Thoracic aorta (tissue), 2 donors: ENCODE measurements at places on chromosomes 1 and 21.

GRCh38 chr1:114521396-114522263, 10.6 kb upstream of the TRIM33 start:
- no peak for DNase-seq

GRCh38 chr1:79711001-79711431, 704.5 kb upstream of the ADGRL4 start:
- DNase-seq, result no peak

DNA sequence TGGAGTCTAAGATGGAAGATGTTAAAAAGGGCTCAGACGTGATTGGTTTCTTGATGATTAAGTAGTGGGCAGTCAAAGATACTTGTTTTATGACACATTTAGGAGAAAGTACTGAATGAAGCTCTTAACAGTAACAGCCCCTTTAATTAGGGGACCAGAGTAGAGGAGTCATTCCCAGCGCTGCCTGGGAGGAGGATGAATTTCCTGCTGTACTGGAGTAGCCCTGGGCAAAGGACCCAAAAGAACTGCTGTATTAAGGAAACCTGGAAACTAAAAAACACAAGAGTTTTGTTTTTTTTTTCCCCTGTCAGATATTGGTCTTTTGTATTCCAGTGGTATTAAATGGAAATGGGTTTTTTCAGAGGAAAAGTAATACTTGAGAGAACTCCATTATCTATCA, 126.5 kb downstream of the NFIA start:
- DNase-seq, result no peak

DNA sequence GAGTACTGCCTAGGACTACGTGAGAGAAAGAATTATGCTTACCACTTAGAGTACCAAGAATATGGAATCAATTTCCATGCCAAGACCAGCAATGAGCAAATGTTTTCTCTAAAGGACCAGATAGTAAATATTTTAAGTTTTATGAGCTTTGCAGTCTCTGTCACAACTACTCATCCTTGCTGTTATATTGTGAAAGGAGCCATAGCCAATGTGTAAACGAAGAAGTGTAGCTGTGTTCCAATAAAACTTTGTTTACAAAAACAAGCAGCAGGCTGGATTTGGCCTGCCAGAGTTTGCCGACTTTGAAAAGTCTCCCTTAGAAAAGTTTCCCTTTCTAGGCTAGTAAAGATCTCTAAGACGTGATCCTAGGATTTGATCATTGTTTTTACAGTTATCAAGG, 128.8 kb downstream of the PDE4B start:
- DNase-seq, result no peak

DNA sequence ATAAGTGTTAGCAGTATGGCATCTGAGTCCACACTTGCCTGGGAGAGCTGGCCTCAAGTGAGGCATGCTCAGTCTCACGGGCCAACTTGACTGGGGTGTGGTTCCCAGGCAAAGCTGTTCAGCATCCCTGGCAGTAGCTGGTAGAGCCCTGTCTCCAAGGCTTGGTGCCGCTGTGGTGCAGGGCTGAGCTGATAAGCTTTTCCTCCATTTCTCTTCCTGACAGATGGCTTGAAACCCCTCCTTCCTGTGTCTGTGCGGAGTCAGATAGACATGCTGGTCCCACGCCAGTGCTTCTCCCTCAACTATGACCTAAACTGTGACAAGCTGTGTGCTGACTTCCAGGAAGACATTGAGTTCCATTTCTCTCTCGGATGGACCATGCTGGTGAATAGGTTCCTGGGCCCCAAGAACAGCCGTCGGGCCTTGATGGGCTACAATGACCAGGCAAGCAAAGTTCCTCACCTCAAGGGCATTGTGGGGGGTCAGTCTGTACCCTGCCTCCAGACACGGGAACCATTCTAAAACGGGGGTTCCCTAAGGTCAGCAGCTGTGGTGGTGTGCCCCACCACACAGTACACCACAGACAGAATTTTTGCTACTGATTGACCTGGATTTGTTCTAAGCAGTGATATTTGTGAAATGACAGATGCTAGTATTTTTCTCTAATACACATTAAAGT, 13.7 kb upstream of the MIIP start:
- no peak for DNase-seq

DNA sequence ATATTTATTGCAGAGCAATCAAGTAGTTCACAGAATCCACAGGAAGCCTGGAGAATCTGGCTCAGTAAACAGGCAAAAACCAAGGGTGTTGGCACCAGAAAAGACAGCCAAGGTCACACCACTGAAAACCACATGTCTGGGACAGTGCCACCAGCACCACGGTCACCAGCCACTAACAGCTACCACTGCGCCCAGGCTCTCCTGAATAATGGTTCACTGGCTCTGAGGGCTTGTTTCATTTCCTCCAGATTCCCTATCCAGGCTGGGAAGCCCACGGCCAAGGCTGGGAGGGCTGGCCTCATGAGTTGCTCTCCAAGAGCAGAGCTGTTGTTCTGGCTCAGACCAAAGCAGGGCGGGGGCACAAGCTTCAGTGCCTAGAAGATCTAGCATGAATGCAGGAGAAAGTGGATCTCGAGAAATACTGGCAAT, 54.5 kb upstream of the PTGFRN start:
- no peak for DNase-seq

- no peak for DNase-seq
Observed at GRCh38 chr1:156336242-156336641, 1.9 kb downstream of the CCT3 start.

DNA sequence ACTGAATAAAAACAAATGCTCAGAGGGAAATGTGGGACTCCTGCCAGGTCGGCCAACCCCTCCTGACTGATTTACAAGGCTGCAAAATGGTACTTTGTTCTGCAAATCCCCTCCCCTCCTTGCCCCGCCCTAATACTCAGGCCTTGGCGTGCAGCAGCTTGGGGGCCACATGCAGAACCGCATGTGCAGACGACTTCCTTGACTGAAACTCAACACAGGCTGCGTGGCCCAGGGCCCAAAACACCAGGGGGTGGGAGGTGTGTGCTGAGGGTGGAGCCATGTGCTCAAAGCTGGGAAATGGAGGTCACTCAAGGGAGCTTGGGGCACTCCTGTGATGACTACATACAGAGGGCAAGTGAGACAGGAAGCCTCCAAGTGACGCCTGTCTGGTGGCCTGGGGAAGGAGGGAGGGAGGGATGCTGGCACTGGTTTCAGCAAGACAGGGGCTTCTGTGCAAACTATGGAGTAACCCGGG, 87.2 kb downstream of the MRPL37 start:
- DNase-seq, result peak; percentile 69

DNA sequence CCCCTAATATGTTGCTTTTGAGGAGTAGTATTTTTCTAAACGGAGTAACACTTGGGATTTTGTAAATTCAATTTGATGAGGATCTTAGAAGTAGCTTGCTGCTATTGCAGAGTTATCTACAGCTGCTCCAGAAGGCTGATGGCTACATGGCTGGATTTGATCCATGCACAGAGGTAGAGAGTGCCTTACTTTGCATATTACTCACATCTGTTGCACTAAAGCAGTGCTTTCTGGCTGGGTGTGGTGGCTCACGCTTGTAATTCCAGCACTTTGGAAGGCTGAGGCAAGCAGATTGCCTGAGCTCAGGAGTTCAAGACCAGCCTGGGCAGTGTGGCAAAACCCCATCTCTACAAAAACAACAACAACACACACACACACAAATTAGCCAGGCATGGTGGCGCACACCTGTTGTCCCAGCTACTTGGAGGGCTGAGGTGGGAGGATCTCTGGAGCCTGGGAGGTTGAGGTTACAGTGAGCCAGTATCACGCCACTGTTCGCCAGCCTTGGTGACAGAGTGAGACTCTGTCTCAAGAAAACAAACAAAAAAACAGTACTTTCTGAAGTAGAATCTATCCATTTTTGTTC, 24.6 kb downstream of the RALGPS2 start:
- no peak for DNase-seq

DNA sequence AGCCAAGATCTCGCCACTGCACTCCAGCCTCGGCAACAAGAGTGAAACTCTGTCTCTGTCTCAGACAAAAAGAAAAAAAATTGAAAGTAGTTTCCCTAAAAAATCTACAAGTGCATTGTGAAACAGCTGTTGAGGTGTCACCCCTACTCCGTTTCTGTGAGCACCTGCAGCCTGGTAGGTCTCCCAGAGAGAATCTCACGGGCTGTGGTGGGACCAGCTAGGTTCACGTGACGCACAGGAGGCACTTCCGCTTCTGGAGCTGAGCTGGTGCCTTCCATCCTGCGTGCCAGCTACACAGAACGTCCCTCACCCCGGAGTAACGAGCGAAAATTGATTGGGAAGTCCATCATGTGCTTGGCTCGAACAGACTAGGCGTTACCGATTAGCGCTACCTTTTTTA, 66.8 kb downstream of the COL24A1 start:
- no peak for DNase-seq

GRCh38 chr1:93976291-93976690, 67.1 kb upstream of the GCLM start:
- no peak for DNase-seq

DNA sequence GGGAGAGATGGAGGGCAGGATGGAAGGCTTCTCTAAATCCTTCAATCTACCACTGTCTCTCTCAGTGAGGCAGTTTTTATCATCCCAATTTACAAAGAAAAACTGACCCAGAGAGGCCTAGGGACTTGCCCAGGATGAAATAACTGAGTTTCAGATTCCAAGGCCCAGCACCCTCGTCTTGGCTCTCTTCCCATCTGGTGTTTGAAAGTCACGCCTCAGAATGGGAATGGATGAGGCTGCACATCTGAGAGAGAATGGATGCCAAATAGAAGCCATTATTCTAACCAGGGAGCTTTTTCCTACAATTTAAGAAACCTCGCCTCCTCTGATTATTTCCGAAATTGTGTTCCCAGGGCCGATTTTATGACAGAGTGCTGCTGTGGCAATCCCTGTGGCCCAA, 10.6 kb upstream of the KCNN3 start:
- no peak for DNase-seq

DNA sequence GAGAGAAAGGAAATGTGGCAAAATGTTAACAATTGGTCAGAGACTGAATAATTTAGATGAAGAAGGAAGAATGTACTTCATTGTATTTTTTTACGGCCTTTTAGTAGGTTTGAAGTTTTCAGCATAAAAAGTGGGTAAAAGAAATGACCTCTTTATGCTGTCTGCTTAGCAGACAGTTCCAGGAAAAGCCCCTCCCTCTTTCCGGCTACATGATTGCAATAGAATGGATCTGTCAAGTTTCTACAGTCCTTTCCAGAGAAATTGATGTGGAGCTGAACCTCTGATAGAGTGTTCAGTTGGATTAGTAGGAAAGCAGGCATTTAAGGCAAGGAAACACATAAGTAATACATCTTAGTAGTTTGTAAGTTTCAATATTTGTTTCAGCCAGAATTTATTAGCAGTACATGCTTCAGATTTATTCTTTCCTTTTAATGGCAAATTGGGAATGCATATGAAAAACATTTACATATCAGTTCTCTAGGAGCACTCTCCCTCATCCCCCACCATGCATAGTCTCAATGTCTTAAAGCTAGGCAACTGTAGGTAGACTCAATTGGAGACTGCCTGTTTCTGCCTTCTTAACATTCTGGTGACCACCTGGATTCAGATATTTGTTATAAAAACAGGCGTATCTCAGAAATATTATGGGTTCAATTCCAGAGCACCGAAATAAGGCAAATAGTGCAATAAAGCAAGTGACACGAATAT, 36.4 kb downstream of the HS2ST1 start:
- no peak for DNase-seq

- DNase-seq, result no peak
Observed at GRCh38 chr1:118487091-118487490, 302.1 kb upstream of the SPAG17 start.

GRCh38 chr1:7320661-7321060, 450.4 kb upstream of the VAMP3 start:
- DNase-seq, result no peak

- DNase-seq, result no peak
Observed at GRCh38 chr1:105368446-105368845, 1618.7 kb downstream of the AMY1C start.

- no peak for DNase-seq
Observed at GRCh38 chr1:152197361-152197941, 26.5 kb downstream of the HRNR start.

DNA sequence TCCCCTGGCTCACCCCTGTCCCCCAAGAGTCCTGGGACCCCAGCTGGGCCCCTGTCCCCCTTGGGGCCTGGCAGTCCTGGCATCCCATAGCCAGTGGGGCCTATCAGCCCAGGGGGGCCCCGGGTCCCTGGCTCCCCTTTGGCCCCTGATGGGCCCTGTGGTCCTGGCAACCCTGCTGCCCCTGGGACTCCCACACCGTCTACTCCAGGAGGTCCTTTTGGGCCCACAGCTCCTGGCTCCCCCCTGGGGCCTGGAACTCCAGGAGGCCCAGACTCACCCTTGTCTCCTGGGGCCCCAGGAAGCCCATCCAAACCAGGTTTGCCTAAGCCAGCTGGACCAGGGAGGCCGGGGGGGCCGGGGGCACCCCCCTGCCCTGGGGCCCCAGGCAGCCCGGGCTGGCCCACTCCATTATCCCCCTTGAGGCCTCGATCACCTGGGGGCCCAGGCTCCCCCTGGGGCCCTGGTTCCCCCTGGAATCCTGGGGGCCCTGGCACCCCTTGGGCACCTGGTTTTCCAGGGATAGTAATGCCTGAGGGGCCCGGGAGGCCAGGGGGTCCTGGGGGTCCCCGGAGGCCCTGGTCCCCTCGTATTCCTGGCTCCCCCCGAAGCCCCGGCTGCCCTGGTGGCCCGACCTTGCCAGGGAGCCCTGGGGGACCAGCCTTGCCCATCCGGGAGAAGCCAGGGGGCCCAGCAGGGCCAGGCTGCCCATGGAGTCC, 10.1 kb downstream of the ADPRS start:
- no peak for DNase-seq

- no peak for DNase-seq
Observed at GRCh38 chr1:21661886-21662285, 7.3 kb downstream of the RAP1GAP start.

GRCh38 chr1:107681001-107681479, 283.9 kb downstream of the VAV3 start:
- no peak for DNase-seq

DNA sequence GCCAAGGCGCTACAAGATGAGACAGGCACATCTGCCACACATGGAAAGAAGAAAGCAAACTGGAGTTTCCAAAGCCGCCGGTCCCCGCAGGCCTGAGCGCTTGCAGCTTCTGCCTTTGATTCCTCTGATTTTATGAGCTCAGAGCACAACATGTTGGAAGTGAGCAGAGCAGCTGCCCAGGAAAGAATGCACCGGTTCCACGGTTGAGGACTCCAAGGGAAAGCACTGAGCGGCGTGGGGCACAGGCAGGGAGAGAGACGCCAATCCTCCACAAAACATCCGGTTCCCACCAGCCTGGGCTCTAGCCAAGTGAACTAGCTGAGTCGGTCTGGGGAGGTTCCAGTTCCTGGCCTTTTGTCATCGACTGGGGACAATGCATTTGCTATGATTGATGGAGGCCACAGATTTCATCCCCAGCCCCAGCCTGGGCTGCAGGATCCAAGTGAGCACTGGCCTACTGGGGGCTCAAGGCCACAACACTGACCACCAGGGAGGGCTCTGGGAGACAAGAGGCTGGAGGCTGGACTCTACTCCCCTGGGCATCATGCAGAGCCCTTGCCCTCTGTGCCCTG, 253.1 kb upstream of the IRF2BP2 start:
- peak; percentile 56 for DNase-seq
